ENCODE measurements at places on chromosomes 1 and 21.

- DNase-seq, result no peak
Measured at GRCh38 chr1:199463521-199464127, 563.9 kb upstream of the NR5A2 start.

GRCh38 chr21:9753943-9754342, 767.4 kb upstream of the TPTE start:
- DNase-seq, result no peak

DNA sequence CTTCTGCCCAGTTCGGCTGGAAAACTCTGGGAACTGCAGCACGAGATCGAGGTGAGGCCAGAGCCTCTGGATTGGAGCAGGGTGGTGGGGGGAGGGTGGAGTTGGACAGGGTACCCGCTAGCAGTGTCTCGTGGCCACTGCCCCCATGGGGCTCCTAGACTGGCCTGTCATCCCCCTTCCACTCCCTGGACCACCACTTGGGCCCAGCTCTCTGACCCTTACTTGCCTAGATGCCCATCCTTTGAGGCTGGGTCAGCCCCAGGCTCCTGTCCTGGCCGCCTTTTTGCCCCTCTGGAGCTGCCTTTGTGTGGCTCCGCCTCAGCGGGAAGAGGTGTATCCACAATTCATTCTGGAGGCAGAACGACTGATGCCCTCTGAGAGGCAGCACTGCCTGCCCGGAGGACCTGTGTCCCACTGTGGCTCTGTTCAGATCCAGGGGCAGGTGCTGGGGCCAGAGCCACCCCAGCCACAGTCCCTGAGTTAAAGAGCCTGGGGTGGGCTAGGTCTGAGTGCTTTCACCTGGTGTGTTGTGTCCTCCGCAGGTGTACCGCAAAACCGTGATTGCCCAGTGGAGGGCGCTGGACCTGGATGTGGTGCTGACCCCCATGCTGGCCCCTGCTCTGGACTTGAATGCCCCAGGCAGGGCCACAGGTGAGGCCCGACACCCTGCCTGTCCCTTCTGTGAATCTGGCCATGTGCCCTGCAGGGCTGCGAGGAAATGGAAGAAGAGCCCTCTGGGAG, 17.7 kb downstream of the FAAH start:
- no peak for DNase-seq

DNA sequence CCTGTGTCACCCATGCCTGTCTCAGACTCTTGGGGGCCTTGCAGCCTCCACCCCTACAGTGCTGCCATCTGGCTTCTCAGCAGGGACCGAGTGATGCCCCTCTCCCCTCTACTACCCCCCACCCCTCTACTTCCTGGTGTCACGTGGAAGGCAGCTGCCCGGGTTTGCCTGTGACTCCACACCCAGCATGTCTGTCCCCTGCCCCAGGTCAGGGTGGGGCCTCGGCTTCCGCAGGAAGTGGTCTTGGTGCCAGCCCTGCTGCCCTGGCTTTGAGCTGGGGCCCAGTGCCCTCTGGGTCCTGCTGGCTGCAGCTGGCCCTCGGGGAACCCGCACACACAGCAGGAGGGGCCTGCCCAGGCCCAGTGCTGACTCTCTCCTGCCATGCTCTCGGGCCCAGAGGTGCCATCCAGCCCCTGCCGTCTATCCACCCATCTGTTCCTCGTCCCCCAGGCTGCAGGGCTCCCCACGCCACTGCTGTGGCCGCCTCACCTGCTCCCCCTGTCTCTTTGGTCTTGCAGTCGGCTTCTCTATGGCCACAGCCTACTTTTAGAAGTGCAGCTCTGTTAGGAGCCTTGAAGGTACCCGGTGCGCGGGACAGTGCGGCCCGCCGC, 24.0 kb downstream of the PLCH2 start:
- DNase-seq, result no peak

- DNase-seq, result no peak
Measured at GRCh38 chr1:174269989-174270651, 110.8 kb downstream of the RABGAP1L start.

DNA sequence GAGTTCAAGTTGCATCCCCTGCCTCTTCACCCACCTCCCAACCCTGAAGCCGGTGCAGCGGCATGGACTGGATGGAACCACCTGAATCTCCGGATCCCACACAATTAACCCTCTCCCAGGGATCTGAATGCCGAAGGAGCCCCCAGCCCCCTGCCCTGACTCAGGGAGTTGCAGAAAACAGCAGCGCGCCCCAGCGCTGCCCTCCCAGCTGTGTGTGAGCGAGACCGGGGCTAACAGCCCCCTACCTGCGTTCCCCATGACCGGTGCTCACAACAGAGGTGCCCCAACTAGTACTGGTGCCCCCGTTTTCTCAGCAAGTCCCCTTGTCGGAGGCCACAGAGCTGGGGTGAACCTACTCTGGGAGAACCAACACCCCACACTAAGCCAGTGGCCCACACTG, 136.8 kb downstream of the PRDM16 start:
- DNase-seq, result no peak

DNA sequence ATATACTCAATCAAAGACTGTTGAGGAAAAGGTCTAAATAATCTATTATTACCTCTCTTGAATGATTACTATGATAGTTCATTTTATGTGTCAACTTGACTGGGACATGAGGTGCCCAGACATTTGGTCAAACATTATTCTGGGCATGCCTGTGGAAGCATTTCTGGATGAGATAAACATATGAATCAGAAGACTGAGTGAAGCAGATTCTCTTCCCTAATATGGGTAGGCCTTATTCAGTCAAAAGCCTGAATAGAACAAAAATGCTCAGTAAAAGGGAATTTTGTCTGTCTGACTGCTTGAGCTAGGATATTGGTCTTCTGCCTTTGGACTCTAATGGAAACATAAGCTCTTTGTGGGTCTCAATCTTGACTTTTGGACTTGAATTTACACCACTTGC, 73.3 kb upstream of the SOX13 start:
- no peak for DNase-seq

DNA sequence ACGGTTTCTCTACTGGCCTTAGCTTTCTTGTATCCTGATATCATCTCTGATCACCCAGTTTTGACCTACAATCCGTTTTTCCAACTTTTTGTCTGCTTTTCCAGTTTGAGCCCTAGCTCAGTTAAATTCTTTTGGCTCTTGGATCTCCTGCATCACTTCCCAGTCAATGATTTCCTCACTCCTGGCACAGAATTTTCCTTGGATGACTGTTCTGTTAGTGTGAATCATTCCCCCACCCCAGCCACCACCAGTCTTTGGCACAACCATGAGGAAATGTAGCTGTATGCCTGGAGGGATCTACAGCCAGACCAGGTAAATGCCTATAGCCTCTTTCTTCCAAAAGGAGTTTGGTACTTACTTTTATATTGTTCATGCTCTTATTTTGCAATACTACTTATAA, 187.2 kb upstream of the PTGFR start:
- DNase-seq, result no peak

DNA sequence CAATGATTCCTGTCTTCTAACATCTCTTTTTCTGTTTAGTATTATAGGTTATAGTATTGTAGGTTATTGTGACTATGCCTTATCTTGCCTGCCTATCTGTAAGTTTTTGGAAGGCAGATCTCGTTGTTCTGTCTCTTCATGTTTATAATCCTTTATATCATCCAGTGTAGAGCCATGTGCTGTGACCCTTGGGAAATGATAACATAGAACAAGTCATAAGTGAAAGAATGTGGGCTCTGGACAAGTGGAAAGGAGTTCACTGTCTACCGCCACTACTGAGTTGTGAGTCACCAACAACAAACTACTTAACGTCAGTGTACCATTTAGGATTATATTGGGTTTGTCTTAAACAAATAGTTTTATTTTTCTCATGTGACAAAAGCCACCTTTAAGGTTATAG, 139.3 kb downstream of the LYPLAL1 start:
- DNase-seq, result no peak

- DNase-seq, result no peak
Measured at GRCh38 chr1:68808351-68808750, 311.5 kb upstream of the DEPDC1 start.
